AG20443 (cell line): ENCODE measurements at places on chromosomes 2 and 18.

DNA sequence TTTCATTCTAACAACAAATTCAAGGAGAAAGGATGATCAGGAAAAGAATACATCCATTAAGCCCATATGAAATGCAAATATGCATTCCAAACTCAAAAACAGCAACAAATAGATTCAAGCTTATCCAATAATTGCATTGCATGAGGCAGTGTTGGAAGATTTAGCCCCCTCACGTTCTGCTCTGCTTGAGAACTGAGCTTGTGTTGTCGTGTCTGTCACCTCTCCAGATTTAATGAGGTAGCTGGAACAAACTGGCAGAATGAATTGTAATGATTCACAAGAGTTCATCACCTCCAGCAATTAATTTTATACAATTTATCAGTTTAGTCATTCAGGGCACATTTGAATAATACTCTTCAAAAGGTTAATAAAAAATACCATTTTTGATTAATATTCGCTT lies 54.8 kb downstream of the AP1S3 start:
- no peak for DNase-seq

GRCh38 chr18:2104620-2105462 lies 466.5 kb downstream of the METTL4 start:
- peak; percentile 74 for DNase-seq

DNA sequence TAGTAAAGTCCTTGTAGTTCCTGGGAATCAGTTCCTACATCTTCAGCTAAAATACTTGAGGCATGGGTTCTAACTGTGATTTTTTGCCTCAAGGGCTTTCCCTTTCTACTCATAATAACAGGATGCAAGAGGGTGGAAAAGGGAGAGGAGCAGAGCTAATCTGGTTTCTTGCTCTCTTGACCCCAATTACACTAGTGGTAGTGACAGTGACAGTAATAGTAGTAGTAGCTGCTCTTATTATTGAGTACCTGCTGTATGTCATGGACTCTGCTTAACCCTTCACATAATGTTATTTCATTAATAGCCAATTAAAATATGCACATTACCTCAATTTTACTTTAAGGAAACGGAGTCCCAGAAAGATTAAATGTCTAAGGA lies 214.8 kb upstream of the HNRNPA3 start:
- no peak for DNase-seq

- no peak for DNase-seq
Observed at GRCh38 chr2:232281858-232282507, 96.6 kb upstream of the ALPP start.

- no peak for DNase-seq
Observed at GRCh38 chr18:73741946-73742345, 405.7 kb downstream of the FBXO15 start.

DNA sequence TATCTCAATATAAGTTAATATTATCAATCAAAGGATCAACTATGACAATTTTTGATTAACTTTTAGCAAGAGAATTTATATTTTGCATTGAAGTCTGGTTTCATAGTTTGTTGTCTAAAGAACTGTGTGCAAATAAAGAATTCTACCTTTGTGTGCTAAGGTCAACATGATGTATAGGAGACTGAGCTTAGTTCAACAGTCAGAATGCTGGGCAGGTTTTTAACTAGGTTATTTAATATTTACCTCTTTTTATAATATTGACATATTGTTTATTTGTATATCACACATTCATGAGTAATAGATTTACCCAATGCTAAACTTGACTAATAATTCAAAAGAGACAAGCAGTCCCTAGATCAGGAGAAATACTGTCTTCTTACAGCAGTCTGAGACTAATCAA lies 831.4 kb downstream of the DSC3 start:
- no peak for DNase-seq

GRCh38 chr18:61545281-61546245 lies 212.3 kb downstream of the CDH20 start:
- DNase-seq: no peak

DNA sequence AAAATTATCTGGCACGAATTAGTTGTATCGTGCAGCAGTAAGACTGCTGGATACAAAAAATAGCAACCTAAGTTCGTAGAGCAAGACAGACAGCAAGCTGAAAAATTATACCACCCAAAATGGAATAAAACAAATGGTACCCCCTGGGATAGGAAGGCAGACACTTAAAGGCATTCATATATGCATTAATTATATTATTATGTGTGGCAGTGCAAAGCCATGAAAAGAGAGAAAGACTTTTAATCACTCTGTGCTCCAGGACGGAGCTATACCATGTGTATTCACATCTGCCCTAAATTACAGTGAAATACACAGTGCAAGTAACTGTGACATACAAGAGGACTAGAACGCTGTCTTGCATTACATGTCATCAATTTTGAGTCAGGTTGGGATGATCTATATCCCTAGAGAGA lies 235.9 kb downstream of the GULP1 start:
- DNase-seq: no peak

- no peak for DNase-seq
Observed at GRCh38 chr18:30712383-30712782, 330.2 kb downstream of the DSC3 start.

DNA sequence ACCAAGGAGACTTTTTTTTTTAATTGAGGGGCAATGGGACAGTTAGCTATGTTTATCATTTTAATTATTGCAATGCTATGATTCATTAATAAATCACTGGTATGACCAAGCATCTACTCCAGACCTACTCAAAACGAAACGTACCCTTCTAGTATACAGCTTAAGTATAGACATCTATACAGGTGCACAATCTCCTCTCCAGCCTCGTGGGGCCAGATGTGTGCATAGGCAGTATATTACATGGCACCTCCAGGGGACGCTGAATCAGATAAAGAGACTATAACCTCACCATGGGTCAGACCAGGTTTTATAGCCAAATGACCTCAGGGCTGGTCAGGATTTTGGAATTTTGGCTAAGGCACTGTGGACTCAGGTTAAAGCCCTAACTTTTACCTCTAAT lies 86.6 kb downstream of the SS18 start:
- no peak for DNase-seq

DNA sequence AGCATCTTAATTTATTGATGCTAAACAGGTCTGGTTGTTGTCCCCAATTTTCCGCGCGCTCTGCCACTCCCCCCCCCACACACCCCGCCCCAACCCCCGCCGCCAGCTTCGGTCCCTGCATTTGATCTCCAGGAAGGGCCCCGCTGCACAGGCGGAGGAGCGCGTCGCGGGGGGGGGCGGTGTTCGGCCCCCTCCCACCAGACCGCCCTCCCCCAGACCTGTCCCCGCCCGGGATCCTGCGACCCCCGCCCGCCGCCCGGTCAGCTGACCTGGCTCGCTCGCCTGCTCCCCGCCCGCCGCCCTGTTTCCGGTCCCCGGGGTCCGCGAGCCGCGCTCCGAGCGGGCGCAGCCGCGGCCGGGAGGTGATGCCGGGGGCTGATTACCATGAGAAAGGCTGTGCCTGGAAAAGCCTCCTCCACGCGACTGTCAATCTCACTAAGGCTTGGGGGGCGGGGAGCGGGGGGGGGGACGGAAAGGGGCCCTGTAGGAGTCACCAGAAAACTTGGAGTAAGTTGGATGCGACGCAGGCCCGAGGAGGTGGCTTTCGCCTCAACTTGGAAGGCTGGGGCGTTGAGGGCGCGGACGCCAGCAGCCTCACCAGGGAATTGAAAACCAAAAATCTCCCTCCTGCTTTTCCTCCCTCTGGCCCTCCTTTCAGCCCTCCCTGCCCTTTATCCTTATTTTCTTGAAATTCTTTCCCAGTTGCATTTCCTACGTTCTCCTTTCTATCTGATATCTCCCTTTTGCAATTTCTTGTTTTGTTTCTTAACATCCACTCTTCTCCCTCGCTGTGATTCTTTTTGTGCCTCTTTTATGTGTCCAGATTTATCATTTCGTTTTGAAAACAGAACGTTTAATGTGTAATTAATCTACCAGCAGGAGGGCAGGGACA lies 4.4 kb upstream of the ZEB2 start:
- DNase-seq: peak; percentile 61
